Right forelimb (tissue), 1 donor: ENCODE measurements at places on chromosomes 1 and 21.
A peak's percentile ranks its signal among the peaks of the same experiment; 100 is the strongest.

GRCh38 chr1:186155594-186155993 is 219.5 kb downstream of the TPR start:
- DNase-seq: no peak

- DNase-seq: no peak
Observed at GRCh38 chr1:152823294-152823693, 4.0 kb upstream of the LCE1A start.

DNA sequence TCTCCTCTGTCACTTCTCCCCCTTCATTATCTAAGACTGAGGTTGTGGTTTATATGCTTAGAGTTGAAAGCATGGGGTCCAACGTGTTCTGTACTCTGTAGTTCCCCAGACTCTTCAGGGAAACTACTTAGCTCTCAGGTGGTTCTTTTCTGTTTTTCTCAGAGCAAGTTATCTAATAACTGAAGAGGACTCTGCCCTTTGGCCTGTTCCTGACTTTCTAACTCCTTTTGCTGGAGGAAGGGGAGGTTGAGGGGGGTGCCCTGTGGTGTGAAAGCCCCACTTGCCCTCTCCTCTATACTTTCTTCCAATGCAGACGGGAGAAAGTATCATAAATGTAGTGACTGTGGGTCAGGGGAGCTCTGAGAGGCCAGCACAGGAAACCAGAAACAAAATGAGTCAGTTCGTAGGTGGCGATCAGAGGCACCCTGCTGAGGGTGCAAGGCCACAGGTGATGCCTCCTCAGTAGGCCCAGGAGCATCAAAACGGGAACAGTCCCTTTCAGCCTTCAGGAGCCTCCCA is 5.0 kb downstream of the SLC25A44 start:
- DNase-seq: no peak

DNA sequence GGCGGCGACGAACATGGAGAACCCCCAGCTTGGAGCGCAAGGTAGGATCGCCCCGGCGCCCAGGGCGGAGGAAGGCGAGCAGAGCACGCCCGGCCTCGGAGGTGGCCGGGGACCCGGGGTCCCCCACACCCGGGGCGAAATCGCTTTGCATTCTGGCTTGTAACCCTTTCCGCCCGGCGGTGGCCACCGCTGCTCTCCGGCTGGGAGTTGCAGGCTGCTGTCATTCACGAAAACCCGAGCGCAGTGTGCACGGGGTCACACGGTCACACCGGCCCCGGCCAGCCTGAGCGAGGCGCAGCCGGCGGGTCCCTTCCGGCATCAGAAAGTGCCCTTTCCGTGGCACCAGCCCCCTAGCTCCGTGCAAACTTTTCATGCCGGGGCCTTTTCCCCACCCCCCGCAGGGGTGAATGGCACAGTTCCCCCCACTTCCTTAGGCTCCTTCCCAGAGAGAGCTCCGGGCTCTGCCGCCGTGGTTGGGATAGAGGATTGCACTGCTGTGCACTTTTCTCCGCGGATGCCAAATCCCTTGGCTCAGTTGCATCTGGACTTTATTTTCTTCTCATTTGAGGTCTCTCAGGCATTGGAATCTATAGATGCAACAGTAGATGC is 802 bp downstream of the KAZN start:
- DNase-seq: peak; percentile 57

DNA sequence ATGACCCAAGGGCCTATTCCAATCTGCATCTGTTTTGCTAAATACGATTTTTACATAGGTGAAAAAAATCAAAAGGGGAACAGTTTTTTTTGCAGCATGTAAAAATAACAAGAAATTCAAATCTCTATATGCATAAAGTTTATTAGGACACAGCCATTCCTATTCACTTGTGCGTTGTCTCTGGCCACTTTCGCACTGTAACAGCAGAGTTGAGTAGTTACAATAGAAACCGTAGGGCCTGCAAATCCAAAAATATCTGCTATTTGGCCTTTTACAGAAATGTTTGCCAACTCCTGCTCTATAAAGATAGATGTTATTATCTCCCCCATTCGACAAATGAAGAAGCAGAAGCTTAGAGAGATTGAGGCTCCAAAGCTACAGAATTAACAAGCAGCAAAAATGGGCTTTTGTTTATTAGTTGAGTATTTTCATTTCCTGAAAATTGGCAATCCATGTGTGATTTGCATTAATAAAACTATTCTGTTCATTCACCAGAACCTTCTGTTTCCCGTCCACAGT is 5.5 kb downstream of the DYNLT5 start:
- no peak for DNase-seq

- DNase-seq: no peak
Observed at GRCh38 chr1:30840904-30841598, 67.5 kb downstream of the SDC3 start.

- no peak for DNase-seq
Observed at GRCh38 chr1:183911285-183911684, 106.4 kb downstream of the RGL1 start.

DNA sequence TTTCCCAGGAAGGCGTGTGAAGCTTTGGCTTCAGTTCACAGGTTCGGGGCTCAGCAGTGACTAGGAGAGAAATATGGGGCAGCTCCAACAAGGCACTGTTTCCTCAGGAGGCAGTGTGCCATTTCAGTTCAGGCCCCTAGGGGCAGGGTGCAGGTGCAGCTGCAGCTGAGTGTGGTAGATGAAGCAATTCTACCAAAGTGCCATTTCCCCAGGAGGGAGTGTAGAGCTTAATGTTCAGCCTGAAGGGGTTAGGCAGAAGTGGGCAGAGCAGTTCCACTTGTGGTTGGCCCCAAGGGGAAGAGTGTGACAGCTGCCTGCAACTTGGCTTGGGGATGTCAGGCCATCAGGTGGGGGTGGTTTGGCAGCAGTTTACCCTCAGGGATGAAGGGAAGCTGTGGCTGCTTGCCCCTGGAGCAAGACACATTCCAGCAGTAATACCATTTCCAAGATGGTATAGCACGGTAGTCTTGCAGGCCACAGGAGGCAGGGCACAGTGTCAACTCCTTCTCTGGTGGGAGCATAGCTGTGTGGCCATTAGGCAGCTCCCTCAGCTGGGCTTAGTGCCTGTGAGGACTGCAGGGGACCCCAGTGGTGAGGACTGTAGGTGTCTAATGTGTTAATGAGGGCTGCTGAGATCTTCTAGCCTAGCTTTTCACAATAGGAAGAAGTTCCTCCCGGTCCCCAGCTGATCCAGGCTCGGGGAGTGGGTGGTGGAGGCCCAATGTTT is 34.7 kb downstream of the RGSL1 start:
- DNase-seq: no peak

- no peak for DNase-seq
Observed at GRCh38 chr1:18739897-18740296, 109.3 kb downstream of the PAX7 start.

DNA sequence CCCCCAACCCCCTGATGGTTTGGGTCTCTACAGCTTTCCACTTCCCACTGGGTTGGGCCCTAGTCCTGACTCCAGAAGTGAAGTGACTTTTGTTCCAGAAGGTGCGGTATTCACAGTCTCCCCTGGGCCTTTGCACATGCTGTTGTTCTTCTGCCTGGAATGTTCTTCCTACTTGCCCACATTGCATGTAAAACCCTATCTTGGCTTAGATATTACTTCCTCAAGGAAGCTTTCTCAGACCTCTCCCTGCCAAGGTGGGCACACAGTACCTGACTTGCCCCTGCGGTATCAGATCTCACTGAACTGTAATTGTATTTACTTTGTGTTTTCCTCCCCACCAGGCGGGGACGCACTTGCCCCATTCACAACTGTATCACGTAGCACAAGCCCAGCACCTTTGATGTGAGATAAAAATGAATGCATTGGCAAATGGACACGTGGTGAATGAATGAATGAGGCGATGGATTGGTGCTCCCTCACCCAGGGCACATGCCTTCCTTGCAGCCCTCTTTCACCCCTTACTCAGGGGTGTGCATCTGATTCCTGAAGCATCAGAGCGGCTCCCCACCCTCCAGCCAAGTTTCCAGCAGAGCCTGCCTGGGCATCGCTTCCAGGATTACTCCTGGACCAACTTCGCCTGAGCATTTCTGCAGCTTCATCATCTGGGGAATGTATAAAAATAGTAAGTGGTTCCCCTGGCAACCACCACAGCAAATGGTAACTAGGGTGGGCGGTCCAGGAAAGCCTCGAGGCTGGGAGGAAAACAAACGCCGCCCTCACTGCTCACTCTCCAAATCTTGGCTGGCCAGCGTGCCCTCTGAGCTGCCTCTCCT is 19.8 kb downstream of the NENF start:
- DNase-seq: peak; percentile 81

DNA sequence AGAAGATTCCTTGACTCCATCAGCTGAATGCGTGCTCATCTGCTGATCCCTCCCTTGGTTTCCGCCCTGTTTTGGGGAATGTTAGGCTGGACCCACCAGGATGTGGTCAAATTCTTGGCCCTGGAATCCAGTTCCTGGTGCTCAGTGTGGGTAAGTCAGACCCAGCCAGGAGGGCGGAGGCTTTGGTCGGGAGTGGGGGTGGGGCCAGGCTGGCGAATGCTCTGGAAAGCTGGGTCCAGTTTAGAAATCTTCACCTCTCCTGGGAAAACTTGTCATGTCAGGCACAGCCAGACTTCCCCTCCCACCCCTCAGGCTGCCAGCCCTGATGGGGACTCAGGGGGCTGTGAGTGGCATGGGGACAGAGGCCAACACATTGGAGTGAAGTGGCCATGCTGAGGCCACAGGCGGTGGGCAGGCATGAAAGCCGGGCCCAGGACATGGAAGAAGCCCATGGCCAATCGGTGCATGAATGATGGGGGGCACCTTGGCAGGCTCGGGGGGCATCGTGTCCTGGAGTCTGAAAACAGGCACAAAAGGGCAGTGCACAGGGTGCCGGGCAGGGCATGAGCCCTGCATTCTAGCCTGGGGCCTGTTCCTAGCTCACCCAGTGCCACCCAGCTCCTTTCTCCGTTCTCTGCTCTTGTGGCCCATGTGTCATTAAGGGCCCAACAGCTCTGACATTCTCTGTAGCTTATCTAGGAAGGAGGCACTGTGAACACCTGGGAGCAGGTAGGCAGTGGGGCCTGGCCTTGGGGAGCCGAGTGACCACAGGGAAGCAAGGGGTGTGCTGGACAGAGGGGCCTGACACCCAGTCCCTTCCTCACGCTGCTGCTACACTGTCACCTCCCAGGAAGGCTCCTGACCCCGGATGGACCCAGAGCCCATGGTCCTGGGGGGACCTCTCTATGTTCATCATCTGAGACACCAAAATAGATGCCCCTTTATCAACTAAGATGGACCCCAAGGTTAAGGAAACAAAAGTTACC is 14.6 kb upstream of the PADI1 start:
- DNase-seq: peak; percentile 64
